ENCODE measurements at places on chromosomes 12 and 14. TPM values are rescaled to one million over a fixed set of nuclear protein-coding genes. Genes with fewer than 3 reads are reported as not detected.

- no peaks in the 10 kb centered on the region for H3K4me1 ChIP-seq
- H3K4me3 ChIP-seq: no peak overlapping the region
- H3K27me3 ChIP-seq: no peaks in the 10 kb centered on the region
Observed at GRCh38 chr12:125566-125965, 59.0 kb downstream of the IQSEC3 start.

DNA sequence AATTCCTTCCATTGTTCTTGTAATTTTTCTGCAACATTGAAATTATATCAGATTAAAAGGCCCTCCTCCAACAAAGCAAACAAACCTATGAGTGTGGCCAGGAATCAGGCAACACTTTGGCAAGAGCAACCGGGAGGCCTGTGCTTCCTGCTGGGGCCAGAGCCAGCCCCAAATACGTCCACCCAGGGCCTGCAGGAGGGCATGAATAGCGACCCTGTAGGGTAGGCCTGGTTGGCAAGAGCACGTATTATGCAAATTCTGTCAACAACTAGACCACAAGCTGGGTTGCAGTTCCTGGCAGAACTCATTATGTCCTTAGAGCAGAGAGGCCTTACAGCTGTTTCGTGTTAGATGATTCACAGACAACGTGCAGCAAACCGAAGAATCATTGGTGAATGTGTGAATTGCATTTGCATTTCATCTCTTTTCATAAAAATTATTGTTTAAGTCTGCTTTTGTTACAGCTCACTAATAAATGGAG is 26.9 kb upstream of the LGALS3 start:
- no peaks in the 10 kb centered on the region for H3K36me3 ChIP-seq
- DNase-seq: peak; percentile 74
- peaks cover 27% of the 10 kb centered on the region for H3K4me1 ChIP-seq
- H3K27me3 ChIP-seq: no peaks in the 10 kb centered on the region

ABHD12B gene
- total RNA-seq: not detected

- H3K36me3 ChIP-seq: no peaks in the 10 kb centered on the region
- H3K4me1 ChIP-seq: no peaks in the 10 kb centered on the region
- no peak overlapping the region for H3K4me3 ChIP-seq
- no peak overlapping the region for H3K27ac ChIP-seq
- no peak for DNase-seq
Observed at GRCh38 chr14:53807542-53807941, 149.1 kb downstream of the BMP4 start.

GRCh38 chr14:73792481-73792880 is 59.1 kb upstream of the PTGR2 start:
- no peaks in the 10 kb centered on the region for H3K27me3 ChIP-seq
- H3K36me3 ChIP-seq: no peaks in the 10 kb centered on the region
- no peak overlapping the region for H3K4me3 ChIP-seq
- DNase-seq: no peak
- peaks cover 30% of the 10 kb centered on the region for H3K4me1 ChIP-seq

DNA sequence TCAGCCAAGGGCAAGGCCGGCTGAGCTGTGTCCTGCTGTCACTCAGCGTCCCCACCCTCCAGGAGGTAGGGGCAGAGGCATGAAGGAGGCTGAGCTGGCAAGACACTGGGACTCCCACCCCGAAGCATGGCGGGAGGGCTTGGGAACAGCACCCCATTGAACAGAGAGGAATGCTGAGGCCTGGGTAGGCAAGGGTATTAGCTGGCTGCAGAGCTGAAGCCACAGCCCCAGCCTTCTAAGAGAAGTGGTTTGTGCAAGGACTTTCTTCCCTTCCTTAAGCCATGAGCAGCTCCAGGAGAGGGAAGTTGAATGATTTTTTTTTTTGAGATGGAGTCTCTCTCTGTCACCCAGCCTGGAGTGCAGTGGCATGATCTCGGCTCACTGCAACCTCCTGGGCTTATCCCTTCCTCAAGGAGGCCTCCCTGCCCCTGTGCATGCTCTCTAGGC is 6.6 kb upstream of the CFAP73 start:
- H3K4me3 ChIP-seq: no peak overlapping the region
- peaks cover 11% of the 10 kb centered on the region for H3K4me1 ChIP-seq
- H3K27me3 ChIP-seq: no peaks in the 10 kb centered on the region

MMP19 gene
- total RNA-seq: 0.05 TPM

All from Panc1 (cell line).